BE2C (cell line): ENCODE measurements at places on chromosomes 4 and X.

GRCh38 chr4:121679267-121679666, 17.5 kb downstream of the ANXA5 start:
- no peak for DNase-seq

DNA sequence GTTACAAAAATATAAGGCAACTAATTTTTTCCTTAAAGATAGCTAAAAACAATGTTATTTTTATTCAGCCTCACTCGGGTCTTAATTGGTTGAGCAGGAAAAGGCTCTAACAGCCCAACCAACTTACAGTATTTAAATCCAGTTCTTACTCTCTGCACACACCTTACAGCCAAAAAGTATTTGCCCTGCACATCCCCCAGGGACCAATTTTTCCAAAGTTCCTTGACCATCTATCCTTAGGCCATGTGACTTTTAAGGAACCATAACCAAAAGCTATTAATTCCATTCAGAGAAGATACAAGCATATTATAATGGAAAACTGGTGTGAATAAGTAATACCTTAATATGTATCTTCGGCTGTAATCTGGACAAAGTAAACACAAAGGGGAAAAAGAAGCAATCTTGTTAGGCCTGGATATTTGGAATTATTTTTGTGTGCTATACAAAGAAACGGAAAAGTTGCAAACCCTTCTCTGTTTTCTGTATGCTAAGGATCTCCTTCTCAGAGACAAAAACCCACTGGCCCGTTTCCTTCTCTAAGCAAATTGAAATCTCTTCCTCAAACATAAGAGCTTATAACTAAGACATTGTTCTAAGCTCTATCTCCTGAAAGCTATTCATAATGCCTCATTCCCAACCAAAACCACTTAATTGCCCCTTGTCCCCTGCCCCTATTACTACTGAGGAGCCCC, 1.0 kb upstream of the THAP9 start:
- DNase-seq = no peak

- peak; percentile 62 for DNase-seq
Measured at GRCh38 chrX:39850630-39851152, 247.1 kb downstream of the BCOR start.

DNA sequence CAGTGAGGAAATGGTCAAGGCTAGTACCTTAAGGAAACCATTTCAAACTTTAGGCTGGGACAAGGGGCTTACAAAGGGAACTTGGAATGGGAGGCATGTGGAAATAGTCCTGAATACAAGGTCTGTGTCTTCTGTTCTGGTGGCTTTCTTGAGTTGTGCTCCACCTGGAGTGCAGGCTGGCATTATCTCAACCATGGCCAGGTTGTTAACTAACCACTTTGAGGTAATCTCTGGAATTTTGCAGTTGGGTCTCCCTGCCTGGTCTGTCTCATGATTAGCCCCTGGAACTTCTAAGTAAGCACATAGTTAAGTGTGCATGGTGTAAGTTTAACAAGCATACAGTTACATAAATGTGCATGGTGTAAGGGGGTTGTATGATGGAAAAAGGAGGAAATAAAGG, 77.5 kb downstream of the PCDH18 start:
- no peak for DNase-seq

DNA sequence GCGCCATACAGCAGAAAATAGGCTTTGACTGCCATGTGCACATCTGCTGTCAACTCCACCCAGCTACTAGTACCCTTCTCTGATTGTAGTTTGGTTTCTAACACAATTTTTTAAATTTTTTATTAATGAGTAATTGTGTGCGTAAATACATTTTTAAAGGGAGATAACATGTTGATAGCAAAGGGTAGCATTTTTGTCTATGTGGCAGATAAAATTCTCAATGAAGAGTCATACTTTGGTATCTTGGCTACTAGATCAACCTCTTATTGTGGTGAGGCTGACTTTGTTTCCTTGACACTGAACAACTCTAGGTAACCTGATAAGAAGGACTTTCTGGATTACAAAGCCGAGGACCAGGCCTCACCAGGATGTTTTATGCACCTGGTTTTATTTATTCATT, 9.5 kb downstream of the ADH4 start:
- no peak for DNase-seq

DNA sequence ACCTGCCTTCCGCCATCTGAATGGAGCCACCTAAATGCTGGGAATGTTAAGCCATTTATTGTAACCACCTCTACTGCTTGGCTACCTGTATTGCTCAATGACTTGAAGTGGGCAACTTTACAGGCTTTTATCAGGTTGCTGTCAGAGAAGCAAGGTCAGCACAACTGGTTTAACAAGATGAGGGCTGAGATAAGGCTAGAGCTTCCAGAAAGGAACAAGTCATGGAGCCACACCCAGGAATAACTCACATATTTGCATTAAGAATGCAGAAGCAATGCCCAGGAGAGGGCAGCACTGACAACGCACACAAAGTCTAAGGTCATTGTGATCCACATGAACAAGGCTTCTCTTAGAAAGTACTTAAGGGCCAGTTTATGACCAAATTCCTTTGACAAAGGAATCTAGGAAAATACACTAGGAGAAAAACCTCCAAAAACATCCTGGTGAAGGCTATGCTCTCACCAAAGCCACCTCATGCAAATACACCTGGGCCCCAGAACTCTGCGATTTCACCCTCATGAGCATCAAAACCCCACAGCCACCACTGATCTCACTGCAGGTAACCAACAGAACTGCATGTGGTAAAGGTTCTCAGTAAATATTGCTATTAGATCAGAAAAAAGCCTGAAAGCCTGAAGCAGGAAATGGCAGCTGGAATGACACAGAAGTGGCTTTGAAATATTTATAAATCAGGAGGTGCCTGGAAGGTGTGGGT, 15.0 kb upstream of the STS start:
- peak; percentile 10 for DNase-seq

GRCh38 chr4:177127658-177128057, 182.0 kb upstream of the NEIL3 start:
- DNase-seq = no peak

DNA sequence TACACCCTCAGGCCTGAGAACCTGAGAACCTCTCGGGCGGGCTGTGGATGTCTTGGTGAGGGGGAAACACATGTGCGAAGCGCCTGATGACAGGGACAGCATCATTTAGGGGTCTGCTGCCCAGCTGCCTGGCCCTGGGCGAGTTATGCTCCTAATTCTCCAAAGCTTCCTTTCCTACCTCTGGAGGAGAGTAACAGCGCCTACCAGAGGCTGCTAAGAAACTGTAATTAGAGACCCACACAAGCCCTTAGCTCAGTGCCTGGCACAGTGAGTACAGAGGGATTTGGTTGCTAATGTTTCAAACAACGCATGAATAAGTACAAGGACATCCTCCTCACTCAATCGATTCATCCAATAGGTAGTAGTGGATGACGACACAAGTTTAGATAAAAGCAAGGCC, 40.4 kb downstream of the BCOR start:
- DNase-seq = no peak

GRCh38 chr4:85486425-85487086, 11.6 kb downstream of the ARHGAP24 start:
- no peak for DNase-seq

DNA sequence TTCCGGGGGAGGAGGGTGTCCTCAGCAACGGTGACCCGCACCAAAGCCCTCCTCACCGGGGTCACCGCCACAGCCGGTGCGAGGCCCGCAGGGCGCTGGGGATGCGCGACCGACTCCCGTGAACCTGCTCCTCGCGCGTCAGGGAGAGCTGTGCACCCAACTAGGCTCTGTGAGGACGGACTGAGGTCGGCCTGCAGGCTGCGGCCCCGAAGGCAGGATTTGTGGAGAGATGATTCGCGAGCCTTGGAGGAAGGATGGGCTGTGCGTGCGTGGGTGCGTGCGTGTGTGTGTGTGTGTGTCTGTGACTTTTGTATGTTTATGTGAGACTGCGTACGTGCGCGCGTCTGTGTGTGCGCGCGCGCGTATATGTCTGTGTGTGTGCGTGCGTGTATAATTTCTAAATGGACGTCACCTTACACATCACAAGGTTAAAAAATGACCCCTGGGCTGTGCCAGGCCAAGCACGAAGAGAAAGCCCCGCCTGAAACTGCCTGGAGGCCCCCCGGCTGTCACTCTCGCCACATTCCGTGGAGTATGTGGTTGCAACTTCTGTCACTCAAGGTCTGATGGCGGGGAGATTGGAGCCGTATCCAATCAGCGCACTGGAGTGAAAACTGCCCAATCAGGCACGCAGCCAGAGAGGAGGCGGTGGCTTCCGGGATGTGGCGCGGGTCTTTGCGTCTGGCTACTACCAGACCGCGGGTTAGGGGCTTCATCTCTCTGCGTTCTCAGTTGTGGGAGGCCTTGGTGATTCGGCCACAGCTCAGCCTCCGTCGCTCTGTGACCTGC, at the start of gene ZNF141:
TSS of gene ZNF141 (plus strand) at position 672 of the 789 bp plus-strand sequence. CDS start 170 bp downstream, outside the sequence.
- peak; percentile 95 for DNase-seq

DNA sequence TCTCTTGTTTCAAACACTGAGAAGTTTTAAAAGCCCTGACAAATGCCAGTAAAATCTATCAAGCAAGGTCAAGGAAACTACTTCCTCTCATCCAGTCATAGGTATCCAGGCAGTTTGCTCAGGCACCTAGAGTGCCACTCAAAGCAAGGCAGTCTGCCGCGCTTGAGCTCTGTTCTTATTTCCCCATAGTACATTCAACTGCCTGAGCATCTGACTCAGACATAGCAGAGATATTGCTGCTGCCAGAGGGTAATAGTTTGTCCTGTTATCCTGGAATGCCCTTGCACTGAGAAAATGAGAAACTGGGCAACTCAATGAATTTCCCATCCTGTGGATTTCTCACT, 16.1 kb upstream of the ATP8A1 start:
- DNase-seq = peak; percentile 50

DNA sequence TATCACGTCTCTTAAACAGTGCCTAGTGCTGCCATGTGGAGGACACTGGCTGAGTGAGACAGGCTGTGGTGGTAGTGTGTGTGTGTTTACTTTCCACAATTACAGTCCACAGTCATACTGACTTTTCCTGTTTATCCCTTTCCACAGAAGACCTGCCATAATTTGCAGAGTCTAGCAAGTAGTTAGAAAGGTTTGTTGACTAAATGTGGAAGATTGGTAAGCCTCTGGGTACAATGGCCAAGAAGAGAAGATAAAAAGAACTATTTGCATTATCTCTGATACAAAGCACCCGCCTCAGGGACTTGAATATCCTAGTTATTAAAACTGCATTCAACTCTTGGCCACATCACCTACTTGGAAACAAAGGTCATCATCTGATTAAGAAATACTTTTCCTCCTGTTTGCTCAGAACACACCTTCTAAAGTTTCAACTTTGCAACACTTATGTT, 89.1 kb downstream of the FAM13A start:
- no peak for DNase-seq
